ENCODE measurements at places on chromosomes 6 and 20.

DNA sequence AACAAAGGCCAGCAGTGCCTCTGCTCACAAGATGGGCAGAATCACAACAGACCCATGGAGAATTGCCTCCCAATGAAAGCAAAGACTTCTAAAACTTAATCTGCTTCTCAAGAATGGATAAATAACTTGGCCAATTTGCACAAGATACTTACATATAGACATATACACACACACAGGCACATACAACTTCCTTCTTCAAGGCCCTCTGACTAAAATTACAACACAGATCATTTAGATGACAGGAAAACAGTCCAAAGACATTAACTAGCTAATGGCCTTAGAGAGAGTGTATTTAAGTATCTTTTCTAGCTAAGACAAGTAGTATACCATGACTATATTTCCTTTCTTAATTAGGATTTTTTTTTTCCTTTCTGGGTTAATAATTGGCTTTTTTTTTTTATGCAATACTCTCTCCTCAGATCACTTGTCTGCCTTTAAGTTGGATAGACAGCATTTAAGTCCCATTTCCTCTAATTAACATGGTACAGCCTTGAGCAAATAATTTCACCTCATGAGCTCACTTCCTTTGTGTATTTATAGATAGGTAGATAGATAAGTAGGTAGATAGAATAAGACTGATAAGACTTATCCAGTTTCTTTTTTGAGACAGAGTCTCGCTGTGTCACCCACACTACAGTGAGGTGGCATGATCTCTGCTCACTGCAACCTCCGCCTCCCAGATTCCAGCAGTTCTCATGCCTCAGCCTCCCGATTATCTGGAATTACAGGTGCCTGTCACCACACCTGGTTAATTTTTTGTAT, 70.0 kb downstream of the NRSN1 start:
- DNase-seq, result no peak

- no peak for DNase-seq
Observed at GRCh38 chr6:149368065-149368464, 32.0 kb upstream of the SUMO4 start.

- DNase-seq, result no peak
Observed at GRCh38 chr6:93350774-93351173, 68.6 kb downstream of the EPHA7 start.

DNA sequence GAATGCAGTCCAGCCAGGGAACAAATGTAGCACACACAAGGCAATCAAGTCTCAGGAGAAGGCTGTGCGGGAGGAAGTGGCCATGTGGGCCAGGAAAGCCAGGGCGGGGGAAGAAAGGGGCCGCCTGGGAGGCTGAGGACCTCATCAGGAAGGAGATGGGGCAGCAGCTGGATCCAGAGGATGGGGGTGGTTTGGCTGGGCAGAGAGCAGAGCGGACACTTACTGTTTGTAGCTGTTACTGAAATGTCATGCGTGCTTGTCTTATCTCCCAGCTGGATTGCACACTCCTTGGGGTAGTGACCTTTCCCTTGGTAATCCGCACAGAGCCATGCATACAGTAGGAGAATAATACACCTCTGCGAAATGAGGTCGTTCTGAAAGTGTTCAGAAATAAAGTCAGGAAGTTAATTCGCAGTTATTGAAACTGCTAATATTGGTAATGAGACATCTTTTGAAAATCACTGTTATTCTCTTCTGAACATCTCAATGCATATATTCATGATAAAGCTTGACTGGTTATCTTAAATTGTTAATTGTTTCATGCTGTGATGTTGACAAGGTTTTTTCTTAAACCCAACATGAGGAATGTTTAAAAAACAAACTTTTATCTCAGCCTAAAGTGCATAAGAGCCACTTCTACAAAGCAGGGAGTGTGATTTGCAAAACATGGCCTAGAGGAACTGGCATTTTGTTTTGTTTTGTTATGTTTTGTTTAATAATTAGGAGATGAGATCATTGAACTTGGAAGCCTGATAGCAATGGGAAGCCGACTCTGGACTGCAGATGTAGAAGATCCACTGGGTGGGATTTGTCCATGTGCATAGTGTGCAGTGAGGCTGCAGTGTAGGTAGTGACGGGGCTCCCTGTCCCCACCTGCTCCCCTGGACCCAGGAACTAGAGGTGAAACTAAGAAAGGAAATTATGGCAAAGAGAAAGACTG, 18.0 kb upstream of the MAP3K4 start:
- DNase-seq, result no peak

- DNase-seq, result no peak
Observed at GRCh38 chr20:34006619-34007018, 12.9 kb downstream of the RALY start.

GRCh38 chr6:114586298-114586697, 243.5 kb upstream of the HS3ST5 start:
- DNase-seq, result no peak

DNA sequence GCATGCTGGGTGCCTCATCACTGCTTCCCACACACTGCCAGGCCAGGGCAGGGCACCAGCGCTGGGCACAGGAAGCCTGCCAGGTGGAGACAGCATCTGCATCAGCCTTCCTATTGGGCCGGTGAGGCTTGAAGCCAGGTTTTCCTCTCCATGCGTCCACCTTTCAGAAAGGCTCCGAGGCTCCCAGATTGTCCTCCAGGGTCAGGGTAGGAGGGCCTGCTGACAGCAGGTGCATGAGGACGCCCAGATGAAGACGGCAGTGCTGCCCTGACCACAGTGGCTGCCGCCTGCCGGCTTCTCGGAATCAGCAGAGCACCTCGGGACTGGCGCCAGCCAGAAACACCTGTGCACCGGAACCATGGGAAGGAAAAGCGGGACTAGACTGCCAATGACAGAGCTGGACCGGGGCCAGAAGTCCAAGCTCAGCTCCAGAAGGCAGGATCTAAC, 170.5 kb upstream of the CST7 start:
- DNase-seq, result no peak

DNA sequence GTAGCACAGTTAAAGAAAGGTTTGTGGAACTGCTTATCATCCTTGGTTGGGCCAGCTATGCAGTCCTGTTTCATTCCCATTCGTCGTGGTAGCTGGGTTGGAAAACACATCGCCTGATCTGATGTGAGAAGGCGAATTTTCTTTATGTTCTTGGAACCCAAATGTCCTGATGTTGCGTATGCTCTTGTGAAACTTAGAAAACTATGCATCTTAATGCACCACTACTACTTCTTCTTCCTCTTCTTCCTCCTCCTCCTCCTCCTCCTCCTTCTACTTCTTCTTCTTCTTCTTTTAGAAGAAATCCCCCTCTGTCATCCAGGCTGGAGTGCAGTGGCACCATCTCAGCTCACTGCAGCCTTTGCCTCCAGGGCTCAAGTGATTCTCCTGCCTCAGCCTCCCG, 381.6 kb downstream of the UTRN start:
- DNase-seq, result no peak

- DNase-seq, result no peak
Observed at GRCh38 chr20:32021091-32021490, 10.9 kb downstream of the CCM2L start.

- no peak for DNase-seq
Observed at GRCh38 chr6:7707787-7708186, 18.1 kb upstream of the BMP6 start.

- no peak for DNase-seq
Observed at GRCh38 chr6:151498327-151498726, 4.5 kb downstream of the CCDC170 start.

- peak; percentile 67 for DNase-seq
Observed at GRCh38 chr6:32972353-32973143, 4.2 kb downstream of the BRD2 start.

GRCh38 chr20:39630215-39630908, 668.2 kb downstream of the DHX35 start:
- DNase-seq, result no peak

DNA sequence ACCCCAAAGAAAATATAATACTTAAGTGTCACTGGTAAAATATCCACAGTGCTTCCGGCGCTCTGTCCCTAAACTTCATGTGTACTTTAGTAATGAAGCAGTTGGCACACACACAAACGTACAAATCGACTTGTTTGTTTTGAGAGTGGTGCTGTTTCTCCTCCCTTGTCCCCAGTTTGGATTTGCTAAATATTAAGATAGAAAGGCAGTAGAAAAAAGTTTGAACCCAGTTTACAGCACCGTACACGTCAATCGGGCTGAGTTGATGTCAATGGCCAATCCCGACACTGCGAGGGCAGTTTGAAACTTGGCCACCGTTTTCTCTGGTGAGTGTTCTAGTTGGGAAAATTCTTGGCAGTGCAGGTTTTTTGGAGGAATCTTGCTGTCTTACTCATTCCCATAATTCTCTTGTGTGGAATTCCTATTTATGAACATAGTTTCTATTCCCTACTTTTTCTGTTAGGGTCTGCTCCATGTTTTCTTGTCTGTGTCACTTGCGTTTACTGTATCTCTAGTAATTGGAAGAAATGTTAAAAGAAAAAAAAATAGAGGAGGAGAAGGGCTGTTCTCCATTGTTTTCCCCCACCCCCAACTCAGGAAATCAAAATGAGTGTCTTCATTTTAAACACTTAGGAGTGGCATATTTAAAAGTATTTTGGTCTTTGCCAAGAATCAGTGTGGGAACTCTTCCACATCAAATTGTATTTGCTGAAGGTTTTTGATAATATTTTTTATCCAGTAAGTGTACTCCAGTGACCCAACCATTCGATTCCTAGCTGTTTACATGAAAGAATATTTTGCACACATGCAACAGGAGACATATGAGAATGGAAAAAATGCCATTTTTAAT, 72.3 kb downstream of the OR2B2 start:
- DNase-seq, result peak; percentile 28

GRCh38 chr20:50348096-50348495, 157.5 kb downstream of the CEBPB start:
- no peak for DNase-seq

All from stimulated activated naive CD8-positive, alpha-beta T cell treated with anti-CD3 and anti-CD28 coated beads, Interleukin-15, amount 100 ng/mL, for 72 hours (primary cell).